Airway epithelial cell (primary cell): ENCODE measurements at places on chromosomes 13 and 19. TPM values are rescaled to one million over a fixed set of nuclear protein-coding genes. Genes with fewer than 3 reads are reported as not detected.

SCGB2B2 gene
- total RNA-seq, result not detected in 2 replicates

ABHD8 gene
- total RNA-seq, result 10.8 and 12.1 TPM in 2 replicates

EDDM13 gene
- total RNA-seq, result 1.3 TPM in 1 of 2 replicates, not detected in the other

KCTD4 gene
- 0.09 TPM in 1 of 2 replicates, not detected in the other for total RNA-seq

POLD1 gene
- total RNA-seq, result 52.4 and 60.2 TPM in 2 replicates

BTBD2 gene
- 64.8 and 101 TPM in 2 replicates for total RNA-seq

IFNL1 gene
- not detected in 2 replicates for total RNA-seq

CACNG8 gene
- total RNA-seq, result 0.14 TPM in 1 of 2 replicates, not detected in the other

TMEM255B gene
- total RNA-seq, result 0.42 and 1.7 TPM in 2 replicates

TMEM145 gene
- not detected in 2 replicates for total RNA-seq

SIGLEC9 gene
- not detected in 2 replicates for total RNA-seq
